ENCODE measurements at places on chromosomes 11 and 22.
A peak's percentile ranks its signal among the peaks of the same experiment; 100 is the strongest.

DNA sequence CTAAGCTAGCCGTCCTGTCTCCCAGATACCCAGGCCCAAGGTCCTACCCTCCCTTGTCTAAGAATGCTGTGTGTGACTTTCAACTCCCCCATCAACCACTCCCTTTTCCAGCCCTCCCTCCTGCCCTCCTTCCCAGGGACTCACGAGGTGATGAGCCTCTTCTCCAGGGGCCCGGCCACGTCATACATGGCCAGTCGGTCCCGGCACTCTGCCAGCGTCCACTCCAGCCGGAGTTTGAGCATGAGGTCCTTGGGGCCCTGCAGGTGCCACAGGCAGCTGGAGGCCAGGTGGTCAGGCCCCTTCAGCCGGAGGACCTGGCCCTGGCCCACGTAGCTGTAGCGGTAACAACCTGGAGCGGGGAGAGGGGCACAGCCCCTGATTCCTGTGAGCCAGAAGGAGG, 20.1 kb downstream of the TMPRSS6 start:
- DNase-seq, result peak; percentile 60

DNA sequence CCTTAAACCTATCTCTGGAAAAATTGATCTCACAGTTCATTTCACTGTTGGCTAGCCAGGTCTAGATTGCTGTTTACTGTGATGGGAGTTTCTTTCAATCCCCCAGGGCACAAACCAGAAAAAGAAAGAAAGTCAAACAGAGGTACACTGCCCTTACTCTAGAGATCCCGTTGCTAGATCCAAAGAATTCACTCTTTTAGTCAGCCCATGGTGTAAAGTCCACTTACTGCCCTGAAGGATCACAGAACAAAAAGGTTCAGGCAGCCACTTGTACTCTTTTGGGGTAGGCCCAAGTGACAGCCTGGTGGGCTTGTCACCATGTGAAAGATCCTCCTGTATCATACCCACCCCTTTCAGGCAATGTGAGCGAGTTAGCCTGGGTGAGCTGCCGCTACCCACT, 162.6 kb upstream of the CCDC179 start:
- DNase-seq, result no peak

DNA sequence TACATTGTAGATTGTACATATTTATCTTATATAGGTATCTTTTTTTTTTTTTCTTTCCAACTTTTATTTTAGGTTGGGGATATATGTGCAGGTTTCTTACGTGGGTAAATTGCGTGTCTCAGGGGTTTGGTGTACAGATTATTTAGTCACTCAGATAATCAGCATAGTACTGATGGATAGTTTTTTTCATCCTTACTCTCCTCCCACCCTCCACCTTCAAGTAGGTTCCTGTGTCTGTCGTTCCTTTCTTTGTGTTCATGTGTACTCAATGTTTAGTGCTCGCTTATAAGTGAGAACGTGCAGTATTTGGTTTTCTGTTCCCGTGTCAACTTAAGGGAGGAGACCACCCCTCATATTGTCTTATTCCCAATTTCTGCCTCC, 9.6 kb downstream of the C11orf96 start:
- no peak for DNase-seq

DNA sequence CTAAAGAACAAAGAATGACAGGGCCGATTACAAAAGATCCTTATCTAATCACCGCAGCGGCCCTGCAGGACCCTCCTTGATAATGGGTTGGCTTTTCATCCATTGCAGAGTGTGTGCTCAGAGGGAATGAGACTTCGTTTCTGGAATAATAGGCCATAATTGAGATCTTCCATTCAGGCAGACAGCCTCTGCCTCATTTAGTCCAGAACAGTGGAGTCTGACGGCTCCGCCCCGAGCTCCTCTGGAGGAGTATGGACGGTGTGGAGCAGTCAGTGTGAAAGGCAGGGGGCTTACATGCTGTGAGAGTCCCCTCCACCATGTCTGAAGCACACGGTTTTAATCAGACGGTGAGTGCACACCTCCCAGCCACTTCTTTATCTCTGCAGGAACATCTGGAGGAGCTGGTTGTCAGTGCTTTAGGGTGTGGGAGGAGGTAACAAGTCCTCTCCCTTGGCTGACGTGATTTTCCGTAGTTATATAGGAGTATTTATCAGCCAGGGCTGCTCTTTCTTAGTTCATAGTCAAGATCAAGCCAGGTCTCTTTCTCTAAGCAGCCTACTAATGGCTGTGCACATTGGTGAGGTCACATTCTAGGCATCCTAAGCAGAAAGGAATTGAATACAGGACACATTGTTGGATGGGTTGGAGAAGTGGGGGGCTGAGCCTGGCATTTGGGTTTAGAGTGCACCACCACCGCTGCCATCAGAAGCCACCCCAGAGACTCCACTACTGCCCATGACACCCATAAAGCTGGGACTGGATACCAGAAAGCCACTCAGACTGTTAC, 1477.9 kb downstream of the TBC1D22A start:
- no peak for DNase-seq

DNA sequence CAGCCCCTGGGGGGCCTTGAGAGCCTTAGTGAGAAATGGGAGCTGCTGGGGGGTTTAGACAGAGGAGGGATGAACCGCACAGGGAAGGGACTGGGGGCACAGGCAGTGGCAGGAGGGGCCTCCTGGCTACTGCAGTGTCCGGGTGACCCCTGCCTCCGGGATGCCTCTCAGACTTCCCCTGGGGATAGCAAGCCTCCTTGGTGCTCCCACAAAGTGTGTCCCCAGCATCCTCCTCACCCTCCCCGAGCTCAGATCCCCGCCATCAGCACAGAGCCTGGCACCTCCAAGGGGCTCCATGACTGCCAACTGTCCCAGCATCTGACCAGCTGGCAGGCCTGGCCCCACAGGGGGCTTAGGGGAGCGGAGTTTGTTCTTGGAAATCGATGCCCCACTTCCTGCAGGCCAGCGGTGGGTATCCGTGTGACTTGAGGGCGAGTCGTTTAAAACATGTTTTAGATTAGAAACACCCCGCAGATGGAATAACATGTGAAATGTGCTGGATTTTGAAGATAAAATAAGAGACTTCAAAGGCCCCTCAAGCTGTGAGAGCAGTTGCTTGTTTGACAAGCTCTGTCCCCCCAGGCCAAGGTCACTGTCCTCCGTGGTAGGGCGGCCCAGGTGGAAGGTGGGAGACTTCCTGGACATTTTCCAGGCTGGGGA, 13.5 kb upstream of the FLRT1 start:
- DNase-seq, result no peak

DNA sequence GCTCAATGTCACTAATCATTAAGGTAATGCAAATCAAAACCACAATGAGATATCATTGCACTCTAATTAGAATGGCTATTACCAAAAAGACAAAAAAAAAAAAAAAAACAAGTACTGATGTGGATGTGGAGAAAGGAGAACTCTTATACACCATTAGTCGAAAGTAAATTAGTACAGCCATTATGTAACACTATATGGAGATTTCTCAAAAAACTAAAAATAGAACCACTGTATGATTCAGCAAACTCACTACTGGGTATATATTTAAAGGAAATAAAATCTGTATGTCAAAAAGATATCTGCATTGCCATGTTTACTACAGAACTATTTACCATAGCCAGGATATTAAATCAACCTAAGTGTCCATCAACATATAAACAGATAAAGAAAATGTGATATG, 265.4 kb upstream of the ARHGAP20 start:
- DNase-seq, result no peak
